ENCODE measurements at places on chromosomes 6 and 20.

GRCh38 chr6:20154753-20155152 lies 57.5 kb downstream of the MBOAT1 start:
- DNase-seq: no peak

DNA sequence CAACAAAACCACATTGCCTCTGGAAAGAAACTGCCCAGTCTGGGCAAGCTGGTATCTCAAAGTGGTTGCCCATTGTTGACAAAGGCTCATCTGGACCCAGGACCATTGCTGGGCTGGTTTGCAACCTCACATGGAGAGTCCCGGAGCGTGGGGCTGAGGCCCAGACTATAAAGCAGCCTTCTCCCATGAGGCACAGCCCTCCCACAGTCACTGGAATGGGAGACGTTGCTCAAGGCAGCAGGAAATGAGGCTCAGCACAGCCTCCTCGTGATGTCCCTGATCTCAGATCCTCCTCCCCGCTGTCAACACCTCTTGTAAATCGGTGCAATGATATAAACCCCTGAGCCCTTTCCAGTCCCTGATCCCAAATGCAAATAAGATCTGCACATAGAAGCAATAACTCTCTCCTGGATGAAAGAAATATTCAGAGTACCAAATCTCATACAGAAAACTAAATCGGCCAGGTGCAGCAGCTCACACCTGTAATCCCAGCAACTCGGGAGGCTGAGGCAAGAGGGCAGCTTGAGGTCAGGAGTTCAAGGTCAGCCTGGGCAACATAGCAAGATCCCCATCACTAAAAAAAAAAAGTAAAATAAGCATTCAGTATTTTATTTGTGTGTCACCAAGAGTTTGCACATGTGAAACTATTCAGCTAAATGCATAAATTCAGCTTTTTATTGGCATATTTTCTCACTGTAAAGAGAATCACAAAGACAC lies 103.0 kb upstream of the RREB1 start:
- no peak for DNase-seq

- no peak for DNase-seq
Observed at GRCh38 chr6:55449225-55449624, 122.0 kb downstream of the GFRAL start.

GRCh38 chr6:38396209-38396608 lies 243.5 kb downstream of the BTBD9 start:
- no peak for DNase-seq
